ENCODE measurements at places on chromosomes 7 and 10.

GRCh38 chr7:38658921-38659320, 27.7 kb upstream of the AMPH start:
- H3K36me3 ChIP-seq = no peaks in the 10 kb centered on the region
- H3K27me3 ChIP-seq = no peaks in the 10 kb centered on the region
- no peak overlapping the region for H3K4me3 ChIP-seq
- DNase-seq = no peak

DNA sequence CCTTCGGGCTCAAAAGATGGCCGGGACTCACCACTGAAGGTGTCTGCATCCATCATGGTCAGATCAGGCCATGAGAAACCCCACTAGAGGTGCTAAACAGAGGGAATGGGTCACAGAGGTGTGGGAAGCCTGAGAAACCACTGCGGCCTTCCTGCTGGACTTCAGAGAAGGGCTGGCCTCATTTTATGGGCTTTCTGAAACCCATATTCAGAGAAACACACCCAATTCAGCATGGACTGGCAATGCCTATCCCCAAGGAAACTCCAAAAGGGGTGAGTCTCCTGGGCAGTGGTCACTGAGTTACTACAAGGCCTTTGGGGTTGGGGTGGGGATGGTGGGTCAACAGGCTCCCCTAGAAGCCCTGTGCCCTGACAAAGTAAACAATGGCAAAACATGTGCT, 58.0 kb downstream of the DLG5 start:
- H3K27me3 ChIP-seq = no peaks in the 10 kb centered on the region
- DNase-seq = no peak
- peak overlapping the region; percentile 59 for H3K27ac ChIP-seq
- H3K4me1 ChIP-seq = peaks cover 98% of the 10 kb centered on the region

GRCh38 chr10:59881640-59882039, 24.7 kb downstream of the CCDC6 start:
- H3K4me1 ChIP-seq = peaks cover 80% of the 10 kb centered on the region
- H3K27me3 ChIP-seq = no peaks in the 10 kb centered on the region

GRCh38 chr7:6409944-6410693, 37.6 kb downstream of the DAGLB start:
- DNase-seq = no peak
- H3K36me3 ChIP-seq = peaks cover 81% of the 10 kb centered on the region
- H3K27ac ChIP-seq = no peak overlapping the region
- no peaks in the 10 kb centered on the region for H3K27me3 ChIP-seq

All from vagina (tissue), 2 donors.